ENCODE measurements at places on chromosomes 6 and 20. TPM values are rescaled to one million over a fixed set of nuclear protein-coding genes. Genes with fewer than 3 reads are reported as not detected.

RPS6KA2 gene
- total RNA-seq, result 1.9 TPM

SFTA2 gene
- not detected for total RNA-seq

MYBL2 gene
- total RNA-seq, result 132 TPM

RIMS1 gene
- total RNA-seq, result not detected

MLIP gene
- total RNA-seq, result not detected

NKX2-2 gene
- not detected for total RNA-seq

OR2H2 gene
- not detected for total RNA-seq

PABPC1L gene
- total RNA-seq, result 103 TPM

EYS gene
- not detected for total RNA-seq

- H3K4me1 ChIP-seq, result no peaks in the 10 kb centered on the region
- no peak overlapping the region for H3K4me3 ChIP-seq
- H3K27ac ChIP-seq, result no peak overlapping the region
- H3K36me3 ChIP-seq, result no peaks in the 10 kb centered on the region
- DNase-seq, result no peak
Measured at GRCh38 chr6:13089296-13089994, 238.9 kb downstream of the TBC1D7 start.

DNA sequence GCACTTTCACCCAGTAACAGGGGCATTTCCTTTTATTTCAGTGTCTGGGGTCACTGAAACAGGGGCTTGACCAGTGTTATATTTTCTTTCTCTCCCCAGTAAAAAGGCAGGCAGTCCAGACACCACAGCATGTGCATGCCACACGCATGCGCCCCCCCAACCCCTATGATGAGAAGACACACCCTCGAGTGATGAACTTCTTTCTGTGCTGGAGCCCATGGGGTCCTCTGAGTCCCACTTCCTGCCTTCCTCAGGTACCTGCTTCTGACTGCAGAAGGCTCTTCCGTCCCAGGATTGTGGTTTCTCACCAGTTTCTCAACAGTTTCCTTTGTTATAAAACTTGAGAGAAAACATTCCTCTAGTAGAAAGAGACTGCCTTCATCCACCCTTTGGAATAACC lies 45.7 kb upstream of the TMEM181 start:
- peaks cover 5% of the 10 kb centered on the region for H3K27me3 ChIP-seq
- peaks cover 49% of the 10 kb centered on the region for H3K4me1 ChIP-seq
- peak overlapping the region; percentile 20 for H3K27ac ChIP-seq
- H3K36me3 ChIP-seq, result no peaks in the 10 kb centered on the region

GRCh38 chr20:41004531-41005360 lies 23.9 kb upstream of the TOP1 start:
- H3K27ac ChIP-seq, result peak overlapping the region; percentile 47
- no peak overlapping the region for H3K4me3 ChIP-seq
- H3K4me1 ChIP-seq, result peaks cover 59% of the 10 kb centered on the region
- DNase-seq, result no peak

- H3K27me3 ChIP-seq, result no peaks in the 10 kb centered on the region
- H3K4me3 ChIP-seq, result no peak overlapping the region
- peaks cover 18% of the 10 kb centered on the region for H3K4me1 ChIP-seq
- peaks cover 4% of the 10 kb centered on the region for H3K36me3 ChIP-seq
Measured at GRCh38 chr6:41687501-41688175, 47.8 kb downstream of the TFEB start.

DNA sequence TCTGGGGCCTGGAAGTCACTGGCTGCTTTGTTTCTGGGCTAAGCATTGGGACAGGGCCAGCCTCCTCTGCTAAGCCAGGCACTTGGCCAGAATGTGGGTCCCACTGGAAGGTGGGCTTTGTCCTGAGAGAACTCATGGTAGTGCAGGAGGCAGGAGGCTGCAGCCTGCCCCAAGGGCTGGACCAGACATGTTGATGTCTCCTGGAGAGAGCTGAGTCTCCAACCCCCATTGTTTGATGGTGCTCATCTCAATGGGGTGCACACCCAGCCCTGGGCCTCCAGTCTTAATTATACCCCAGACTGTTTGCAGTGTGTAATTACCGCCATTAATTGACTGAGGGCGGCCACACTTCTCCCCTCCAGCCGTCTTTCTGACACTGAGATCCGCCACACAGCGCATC lies 220.5 kb upstream of the PMEPA1 start:
- H3K4me1 ChIP-seq, result no peaks in the 10 kb centered on the region
- no peaks in the 10 kb centered on the region for H3K27me3 ChIP-seq
- no peak overlapping the region for H3K4me3 ChIP-seq
- no peaks in the 10 kb centered on the region for H3K36me3 ChIP-seq
- no peak overlapping the region for H3K27ac ChIP-seq

DNA sequence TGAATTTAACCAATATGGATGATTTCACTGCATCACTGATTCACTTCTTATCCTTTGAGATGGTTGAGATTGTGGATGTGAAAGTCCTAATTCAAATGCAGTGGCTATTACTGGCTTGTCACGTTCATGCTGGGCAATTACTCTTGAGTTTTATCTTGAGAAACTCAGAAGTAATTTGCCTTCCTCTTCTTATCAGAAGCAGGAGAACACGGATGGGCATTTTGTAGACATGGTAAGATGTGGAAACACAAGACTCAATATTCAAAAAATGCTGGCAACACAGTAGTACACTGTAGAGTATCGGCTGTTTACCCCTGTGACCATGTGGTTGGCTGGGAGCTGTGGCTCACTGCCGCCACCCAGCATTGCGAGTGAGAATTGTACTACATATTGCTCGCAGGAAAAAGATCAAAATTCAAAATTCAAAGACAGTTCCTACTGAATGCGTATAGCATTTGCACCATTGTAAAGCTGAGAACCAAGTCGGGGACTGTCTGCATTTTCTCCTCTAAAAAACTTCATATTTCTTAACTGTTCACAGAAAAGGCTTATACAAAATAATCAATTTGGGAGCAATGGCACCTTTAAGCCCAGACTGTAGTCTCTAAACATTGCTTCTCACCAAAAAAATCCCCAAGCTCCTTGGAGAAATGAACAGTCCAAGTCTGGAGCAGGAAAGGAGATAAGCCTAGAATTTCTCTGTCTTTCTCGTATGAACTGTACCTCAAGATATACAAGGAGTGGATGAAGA lies 61.9 kb upstream of the ELOVL5 start:
- no peak overlapping the region for H3K4me3 ChIP-seq
- DNase-seq, result peak; percentile 66
- no peaks in the 10 kb centered on the region for H3K4me1 ChIP-seq
- peaks cover 2% of the 10 kb centered on the region for H3K27me3 ChIP-seq
- no peaks in the 10 kb centered on the region for H3K36me3 ChIP-seq

GRCh38 chr6:73085443-73085871 lies 139.8 kb downstream of the KHDC1L start:
- no peaks in the 10 kb centered on the region for H3K36me3 ChIP-seq
- DNase-seq, result no peak
- H3K4me1 ChIP-seq, result no peaks in the 10 kb centered on the region
- no peak overlapping the region for H3K27ac ChIP-seq

DNA sequence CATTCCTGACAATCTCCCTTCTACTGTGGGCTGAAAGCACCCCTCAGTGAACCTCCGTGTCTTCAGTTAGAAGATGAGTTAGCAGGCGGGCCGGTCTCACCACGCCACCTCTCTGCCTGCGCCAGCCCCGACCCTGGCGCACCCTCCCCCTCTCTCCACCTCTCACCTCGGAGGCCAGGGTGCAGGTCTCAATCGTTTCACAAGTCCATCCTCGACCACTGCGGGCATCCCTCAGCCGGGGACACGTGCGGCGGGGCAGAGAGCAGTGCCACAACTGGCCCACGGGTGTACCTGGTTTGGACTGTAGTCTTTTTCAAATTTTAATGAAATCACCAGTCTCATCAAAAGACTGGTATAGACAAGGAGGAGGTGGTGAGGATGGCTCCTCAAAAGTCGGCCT lies 34.4 kb downstream of the NFATC2 start:
- H3K27me3 ChIP-seq, result no peaks in the 10 kb centered on the region
- H3K27ac ChIP-seq, result peak overlapping the region; percentile 32
- peaks cover 66% of the 10 kb centered on the region for H3K4me1 ChIP-seq
- no peak for DNase-seq
- no peak overlapping the region for H3K4me3 ChIP-seq
- peaks cover 83% of the 10 kb centered on the region for H3K36me3 ChIP-seq

- no peaks in the 10 kb centered on the region for H3K36me3 ChIP-seq
- no peak for DNase-seq
- peak overlapping the region; percentile 76 for H3K4me3 ChIP-seq
- H3K4me1 ChIP-seq, result peaks cover 20% of the 10 kb centered on the region
Measured at GRCh38 chr6:25278261-25278913, 787 bp upstream of the CARMIL1 start.

DNA sequence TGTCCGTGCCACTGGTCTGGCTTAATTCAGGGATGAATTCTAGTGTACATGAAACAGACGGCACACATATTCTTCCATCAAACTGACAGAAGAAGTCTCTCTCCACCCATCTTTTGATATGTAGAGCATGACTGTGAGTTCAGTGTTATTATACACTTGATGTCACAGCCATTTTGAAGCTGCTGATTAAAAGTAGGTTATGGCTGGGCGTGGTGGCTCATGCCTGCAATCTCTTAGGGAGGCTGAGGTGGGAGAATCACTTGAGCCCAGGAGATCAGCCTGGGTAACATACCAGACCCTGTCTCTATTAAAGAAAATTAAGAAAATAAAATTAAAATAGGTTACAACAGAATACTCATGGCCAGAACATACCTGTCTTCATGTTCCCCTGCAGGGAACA lies 20.7 kb downstream of the C6orf15 start:
- no peaks in the 10 kb centered on the region for H3K36me3 ChIP-seq
- H3K4me3 ChIP-seq, result no peak overlapping the region
- H3K4me1 ChIP-seq, result peaks cover 23% of the 10 kb centered on the region
- peaks cover 4% of the 10 kb centered on the region for H3K27me3 ChIP-seq
- DNase-seq, result no peak
- no peak overlapping the region for H3K27ac ChIP-seq

DNA sequence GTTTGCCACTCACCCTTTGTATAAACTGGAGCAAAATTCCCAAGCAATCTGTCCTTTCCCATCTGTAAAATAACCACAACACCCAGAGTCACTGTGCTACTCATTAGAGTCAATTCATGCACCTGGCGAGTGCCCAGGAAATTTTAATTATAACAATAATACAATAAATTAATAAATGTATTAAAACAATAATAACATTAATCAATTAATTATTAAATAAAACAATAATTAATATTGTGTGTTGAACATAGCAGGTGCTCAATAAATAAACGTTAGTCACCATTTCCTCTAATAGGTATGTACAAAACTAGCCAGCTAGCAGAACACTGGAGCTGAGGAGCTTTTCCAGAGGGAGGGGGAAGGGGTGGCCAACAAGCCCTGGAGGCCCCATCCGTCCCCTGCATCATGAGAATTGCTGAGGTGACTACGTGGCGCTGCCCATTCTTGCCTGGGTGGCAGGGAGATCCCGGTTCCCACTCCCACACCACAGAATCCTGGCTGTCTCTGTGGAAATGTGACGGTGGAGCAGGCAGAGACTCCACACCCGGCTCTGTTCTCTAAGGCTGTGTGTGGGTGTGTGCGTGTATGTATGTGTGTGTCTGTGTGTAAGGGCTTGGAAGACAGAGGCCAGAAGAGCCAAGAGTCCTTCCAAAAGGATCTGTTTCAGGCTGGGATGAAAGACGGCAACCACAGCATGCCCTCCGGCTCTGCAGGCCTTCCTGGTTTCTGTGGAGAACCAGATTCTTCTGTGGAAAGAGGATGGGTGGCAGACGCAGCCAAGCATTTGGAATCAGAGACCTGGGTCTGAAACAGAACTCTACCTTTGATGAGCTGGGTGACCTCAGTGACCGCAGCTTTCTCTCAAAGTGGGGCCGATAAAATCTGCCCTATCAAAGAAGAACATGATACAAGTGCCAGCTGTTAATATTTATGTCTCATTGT lies 18.8 kb upstream of the EZR start:
- H3K27me3 ChIP-seq, result peaks cover 9% of the 10 kb centered on the region
- no peaks in the 10 kb centered on the region for H3K36me3 ChIP-seq
- peaks cover 6% of the 10 kb centered on the region for H3K4me1 ChIP-seq
- no peak overlapping the region for H3K27ac ChIP-seq
- no peak overlapping the region for H3K4me3 ChIP-seq

- no peaks in the 10 kb centered on the region for H3K36me3 ChIP-seq
- H3K27me3 ChIP-seq, result no peaks in the 10 kb centered on the region
- H3K4me3 ChIP-seq, result no peak overlapping the region
Measured at GRCh38 chr20:24819331-24819965, 129.6 kb upstream of the CST7 start.

GRCh38 chr6:128417698-128418097 lies 102.7 kb downstream of the PTPRK start:
- no peaks in the 10 kb centered on the region for H3K4me1 ChIP-seq
- no peak overlapping the region for H3K27ac ChIP-seq
- no peak for DNase-seq
- H3K27me3 ChIP-seq, result no peaks in the 10 kb centered on the region
- H3K4me3 ChIP-seq, result no peak overlapping the region

DNA sequence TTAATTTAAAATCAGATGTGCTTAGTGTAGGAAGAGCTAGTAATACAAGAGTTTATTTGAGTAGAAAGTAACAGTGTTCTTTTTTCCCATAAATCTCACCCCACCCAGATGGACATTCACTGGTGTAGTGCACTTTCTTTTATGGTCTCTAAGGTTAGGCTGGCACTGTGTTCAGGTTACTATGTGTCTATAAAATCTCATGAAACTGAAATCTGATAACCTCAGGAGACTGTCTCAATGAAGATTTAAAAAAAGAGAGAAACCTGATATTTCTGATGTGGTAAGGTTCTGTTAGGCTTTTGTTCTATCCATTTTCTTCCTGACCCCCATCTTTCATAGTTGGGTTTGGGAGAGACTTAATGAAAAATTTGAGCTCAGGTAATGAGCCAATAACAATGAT lies 101.2 kb upstream of the CLVS2 start:
- H3K4me3 ChIP-seq, result no peak overlapping the region
- no peak overlapping the region for H3K27ac ChIP-seq
- no peaks in the 10 kb centered on the region for H3K36me3 ChIP-seq
- H3K27me3 ChIP-seq, result no peaks in the 10 kb centered on the region
- DNase-seq, result no peak
- no peaks in the 10 kb centered on the region for H3K4me1 ChIP-seq

- DNase-seq, result no peak
- no peaks in the 10 kb centered on the region for H3K4me1 ChIP-seq
- no peaks in the 10 kb centered on the region for H3K36me3 ChIP-seq
- H3K4me3 ChIP-seq, result no peak overlapping the region
- peaks cover 7% of the 10 kb centered on the region for H3K27me3 ChIP-seq
Measured at GRCh38 chr20:52965819-52966218, 6.3 kb upstream of the TSHZ2 start.

GRCh38 chr20:62452475-62453095 lies 23.2 kb downstream of the GATA5 start:
- no peaks in the 10 kb centered on the region for H3K4me1 ChIP-seq
- H3K27ac ChIP-seq, result no peak overlapping the region
- no peak for DNase-seq
- H3K4me3 ChIP-seq, result no peak overlapping the region
- H3K36me3 ChIP-seq, result no peaks in the 10 kb centered on the region
